Body of pancreas (tissue), 4 donors: ENCODE measurements at places on chromosomes 4 and X. TPM values are rescaled to one million over a fixed set of nuclear protein-coding genes. Genes with fewer than 3 reads are reported as not detected.

DNA sequence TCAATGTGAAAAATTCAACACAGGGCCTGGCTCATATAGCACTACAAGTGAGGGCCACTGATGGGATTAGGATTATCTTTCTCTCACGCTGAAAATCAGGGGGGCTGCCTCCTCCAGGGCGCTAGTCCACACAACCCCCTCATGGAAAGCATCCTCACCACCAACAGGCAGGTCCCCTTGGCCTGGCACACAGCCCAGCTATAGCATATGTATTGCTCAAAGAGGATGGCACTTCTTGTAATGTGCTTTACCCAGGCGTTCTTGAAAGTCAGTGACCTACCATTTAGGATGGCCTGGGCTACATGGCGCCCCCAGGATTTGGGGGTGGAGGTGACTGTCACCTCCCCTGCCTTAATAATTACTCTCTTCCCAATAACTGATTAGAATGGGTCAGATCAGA lies 71.0 kb upstream of the LSM6 start:
- no peaks in the 10 kb centered on the region for H3K27me3 ChIP-seq
- no peak overlapping the region for H3K27ac ChIP-seq
- no peaks in the 10 kb centered on the region for H3K36me3 ChIP-seq
- no peak for DNase-seq
- no peak overlapping the region for H3K4me3 ChIP-seq

- no peaks in the 10 kb centered on the region for H3K36me3 ChIP-seq
- no peak for DNase-seq
- no peaks in the 10 kb centered on the region for H3K4me1 ChIP-seq
Measured at GRCh38 chr4:18397681-18398390, 376.3 kb upstream of the LCORL start.

GRCh38 chr4:147786531-147786930 lies 54.6 kb downstream of the ARHGAP10 start:
- H3K36me3 ChIP-seq = no peaks in the 10 kb centered on the region
- H3K27ac ChIP-seq = no peak overlapping the region
- peaks cover 34% of the 10 kb centered on the region for H3K4me1 ChIP-seq
- no peaks in the 10 kb centered on the region for H3K27me3 ChIP-seq
- H3K4me3 ChIP-seq = no peak overlapping the region
- no peak for DNase-seq

GRCh38 chr4:21827575-21827974 lies 121.0 kb downstream of the KCNIP4 start:
- no peaks in the 10 kb centered on the region for H3K4me1 ChIP-seq
- H3K4me3 ChIP-seq = no peak overlapping the region
- DNase-seq = no peak

DNA sequence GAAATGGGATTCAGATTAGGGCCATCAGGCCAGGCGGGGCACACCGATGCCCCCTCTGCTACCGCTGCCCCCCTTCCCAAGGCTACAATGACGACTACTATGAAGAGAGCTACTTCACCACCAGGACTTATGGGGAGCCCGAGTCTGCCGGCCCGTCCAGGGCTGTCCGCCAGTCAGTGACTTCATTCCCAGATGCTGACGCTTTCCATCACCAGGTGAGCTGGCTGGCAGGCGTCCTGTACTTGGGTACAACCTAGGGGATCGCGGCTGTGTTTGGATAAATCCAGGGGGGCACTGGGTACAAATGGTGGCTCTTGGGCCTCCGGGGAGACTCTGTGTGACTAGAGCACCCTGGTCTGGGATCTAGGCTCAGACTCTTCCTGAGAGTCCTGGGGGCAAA lies 1.1 kb downstream of the EMD start:
- no peaks in the 10 kb centered on the region for H3K27me3 ChIP-seq
- peak; percentile 64 for DNase-seq
- no peak overlapping the region for H3K4me3 ChIP-seq
- H3K36me3 ChIP-seq = no peaks in the 10 kb centered on the region

NUDT11 gene
- 2.0 TPM for total RNA-seq

TTC29 gene
- total RNA-seq = not detected

SPRY1 gene
- total RNA-seq = 118 TPM

CT45A5 gene
- not detected for total RNA-seq

GRCh38 chr4:86831262-86832130 lies 17.7 kb downstream of the SLC10A6 start:
- H3K4me3 ChIP-seq = no peak overlapping the region
- DNase-seq = no peak
- no peak overlapping the region for H3K27ac ChIP-seq
- H3K36me3 ChIP-seq = no peaks in the 10 kb centered on the region

DNA sequence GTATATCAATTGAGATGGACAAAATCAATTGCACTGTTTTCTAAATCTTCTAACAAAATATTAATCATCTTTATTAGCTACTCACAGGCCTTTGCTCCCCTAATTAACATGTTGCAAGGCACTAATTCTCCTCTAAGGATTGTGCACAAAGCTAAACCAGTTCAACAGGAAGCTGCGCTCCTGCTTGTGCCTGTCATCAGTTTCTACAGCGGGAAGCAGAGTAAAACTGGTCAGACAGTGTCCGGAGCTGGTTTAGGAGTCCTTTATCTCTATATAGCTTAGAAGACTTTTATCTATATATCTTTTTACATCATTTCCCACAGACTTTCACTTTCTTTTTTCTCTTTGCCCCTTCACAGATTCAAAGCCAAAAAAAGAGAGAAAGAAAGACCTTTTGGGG lies 79.1 kb downstream of the ELOVL6 start:
- H3K4me1 ChIP-seq = no peaks in the 10 kb centered on the region
- no peak overlapping the region for H3K27ac ChIP-seq
- no peak for DNase-seq
- no peak overlapping the region for H3K4me3 ChIP-seq
- no peaks in the 10 kb centered on the region for H3K36me3 ChIP-seq

PTTG2 gene
- total RNA-seq = 9.2 TPM

DNA sequence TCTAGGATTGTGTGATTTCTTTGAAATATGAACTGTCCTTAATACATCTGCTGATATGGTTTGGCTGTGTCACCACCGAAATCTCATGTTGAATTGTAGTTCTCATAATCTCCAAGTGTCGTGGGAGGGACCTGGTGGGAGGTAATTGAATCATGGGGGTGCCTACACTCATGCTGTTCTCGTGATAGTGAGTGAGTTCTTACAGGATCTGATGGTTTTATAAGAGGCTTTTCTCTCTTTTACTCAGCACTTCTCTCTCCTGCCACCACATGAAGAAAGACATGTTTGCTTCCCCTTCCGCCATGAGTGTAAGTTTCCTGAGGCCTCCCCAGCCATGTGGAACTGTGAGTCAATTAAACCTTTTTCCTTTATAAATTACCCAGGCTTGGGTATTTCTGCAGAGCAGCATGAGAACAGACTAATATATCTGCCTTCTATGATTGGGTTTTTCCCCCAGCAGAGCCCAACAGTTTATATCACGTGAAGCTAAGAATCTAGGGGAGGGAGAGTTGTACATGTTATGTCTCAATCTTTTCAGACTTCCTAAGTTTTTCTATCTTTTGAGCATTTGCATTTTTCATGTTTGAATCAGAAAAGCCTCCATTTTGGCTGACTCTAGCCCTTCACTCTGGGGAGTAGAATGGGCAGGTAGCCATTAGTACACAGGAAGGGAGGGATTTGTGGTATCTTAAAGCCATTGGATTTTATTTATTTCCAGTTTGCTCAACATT lies 58.9 kb downstream of the PLAC1 start:
- no peak overlapping the region for H3K4me3 ChIP-seq
- H3K27me3 ChIP-seq = no peaks in the 10 kb centered on the region
- no peaks in the 10 kb centered on the region for H3K36me3 ChIP-seq
- H3K27ac ChIP-seq = no peak overlapping the region
- no peaks in the 10 kb centered on the region for H3K4me1 ChIP-seq
- no peak for DNase-seq

GRCh38 chr4:1451106-1451751 lies 45.0 kb upstream of the NKX1-1 start:
- H3K4me1 ChIP-seq = no peaks in the 10 kb centered on the region
- no peak for DNase-seq
- no peaks in the 10 kb centered on the region for H3K27me3 ChIP-seq
- no peaks in the 10 kb centered on the region for H3K36me3 ChIP-seq
- H3K27ac ChIP-seq = no peak overlapping the region

- H3K27ac ChIP-seq = no peak overlapping the region
- H3K27me3 ChIP-seq = no peaks in the 10 kb centered on the region
- H3K4me3 ChIP-seq = no peak overlapping the region
- no peak for DNase-seq
- peaks cover 17% of the 10 kb centered on the region for H3K4me1 ChIP-seq
Measured at GRCh38 chr4:10036807-10037342, 15.6 kb upstream of the SLC2A9 start.
